Activated CD4-positive, alpha-beta memory T cell treated with anti-CD3 and anti-CD28 coated beads, Interleukin-2, amount 10 ng/mL, durations not matched to agents 7 days and 5 days (primary cell): ENCODE measurements at places on chromosomes 7 and 10.

DNA sequence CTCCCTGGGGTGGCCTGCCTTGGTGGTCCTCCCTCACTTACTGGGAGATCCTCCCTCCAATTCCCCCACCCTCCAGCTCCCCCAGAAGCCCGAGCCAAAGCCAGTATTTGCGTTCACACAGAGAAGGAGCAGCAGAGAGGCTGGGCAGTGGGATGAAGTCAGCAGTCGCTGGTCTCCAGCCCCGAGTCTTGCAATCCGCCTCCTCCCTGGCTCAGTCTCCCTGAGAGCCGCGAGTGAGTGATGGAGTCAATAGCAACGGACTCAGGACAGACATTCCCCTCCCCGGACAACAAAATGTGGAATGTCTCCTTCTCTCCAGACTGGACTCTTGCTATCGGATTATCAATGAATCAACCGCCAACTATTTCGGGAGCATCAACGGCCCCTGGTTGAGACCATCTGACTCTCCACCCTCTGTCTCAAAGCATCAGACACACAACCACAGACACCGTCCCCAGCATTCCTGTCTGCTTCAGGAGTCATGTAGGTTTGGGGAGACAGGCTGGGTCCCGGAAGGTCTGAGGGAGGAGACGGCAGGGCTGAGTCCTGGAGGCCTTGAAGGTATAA lies 178.4 kb downstream of the SH3PXD2A start:
- DNase-seq: no peak
- no peaks in the 10 kb centered on the region for H3K36me3 ChIP-seq
- H3K27me3 ChIP-seq: no peaks in the 10 kb centered on the region
- no peak overlapping the region for H3K4me3 ChIP-seq

- H3K36me3 ChIP-seq: no peaks in the 10 kb centered on the region
- no peak overlapping the region for H3K4me3 ChIP-seq
- H3K27ac ChIP-seq: no peak overlapping the region
Observed at GRCh38 chr7:152521420-152522337, 85.9 kb upstream of the KMT2C start.

- peaks cover 6% of the 10 kb centered on the region for H3K27me3 ChIP-seq
- no peaks in the 10 kb centered on the region for H3K4me1 ChIP-seq
- no peak overlapping the region for H3K4me3 ChIP-seq
Observed at GRCh38 chr10:84095811-84096497, 43.4 kb upstream of the GHITM start.

GRCh38 chr10:124219062-124219461 lies 125.7 kb upstream of the CHST15 start:
- DNase-seq: no peak
- H3K4me3 ChIP-seq: no peak overlapping the region
- no peak overlapping the region for H3K27ac ChIP-seq
- no peaks in the 10 kb centered on the region for H3K36me3 ChIP-seq
- H3K27me3 ChIP-seq: peaks cover 3% of the 10 kb centered on the region
- H3K4me1 ChIP-seq: peaks cover 14% of the 10 kb centered on the region

- no peak overlapping the region for H3K27ac ChIP-seq
- H3K36me3 ChIP-seq: no peaks in the 10 kb centered on the region
- H3K4me1 ChIP-seq: no peaks in the 10 kb centered on the region
- H3K27me3 ChIP-seq: peaks cover 66% of the 10 kb centered on the region
Observed at GRCh38 chr10:23192712-23193434, 761 bp downstream of the PTF1A start.

GRCh38 chr10:34235164-34235832 lies 579.8 kb downstream of the PARD3 start:
- H3K4me1 ChIP-seq: no peaks in the 10 kb centered on the region
- no peak overlapping the region for H3K27ac ChIP-seq
- H3K27me3 ChIP-seq: peaks cover 3% of the 10 kb centered on the region
- H3K4me3 ChIP-seq: no peak overlapping the region
- no peaks in the 10 kb centered on the region for H3K36me3 ChIP-seq

GRCh38 chr7:90312745-90313144 lies 8.4 kb downstream of the FAM237B start:
- H3K4me3 ChIP-seq: no peak overlapping the region
- DNase-seq: no peak
- peaks cover 16% of the 10 kb centered on the region for H3K27me3 ChIP-seq
- no peaks in the 10 kb centered on the region for H3K4me1 ChIP-seq

GRCh38 chr10:95308389-95309302 lies 17.8 kb upstream of the PDLIM1 start:
- H3K27ac ChIP-seq: no peak overlapping the region
- H3K4me1 ChIP-seq: peaks cover 19% of the 10 kb centered on the region
- no peaks in the 10 kb centered on the region for H3K36me3 ChIP-seq
- DNase-seq: no peak
- peaks cover 16% of the 10 kb centered on the region for H3K27me3 ChIP-seq
- no peak overlapping the region for H3K4me3 ChIP-seq

- H3K36me3 ChIP-seq: no peaks in the 10 kb centered on the region
- H3K27ac ChIP-seq: peak overlapping the region; percentile 65
- DNase-seq: peak; percentile 52
- no peak overlapping the region for H3K4me3 ChIP-seq
Observed at GRCh38 chr10:132255489-132256344, 52.0 kb downstream of the STK32C start.

GRCh38 chr7:81707966-81708365 lies 61.9 kb downstream of the HGF start:
- H3K36me3 ChIP-seq: no peaks in the 10 kb centered on the region
- no peaks in the 10 kb centered on the region for H3K4me1 ChIP-seq
- no peak for DNase-seq
- no peak overlapping the region for H3K4me3 ChIP-seq

DNA sequence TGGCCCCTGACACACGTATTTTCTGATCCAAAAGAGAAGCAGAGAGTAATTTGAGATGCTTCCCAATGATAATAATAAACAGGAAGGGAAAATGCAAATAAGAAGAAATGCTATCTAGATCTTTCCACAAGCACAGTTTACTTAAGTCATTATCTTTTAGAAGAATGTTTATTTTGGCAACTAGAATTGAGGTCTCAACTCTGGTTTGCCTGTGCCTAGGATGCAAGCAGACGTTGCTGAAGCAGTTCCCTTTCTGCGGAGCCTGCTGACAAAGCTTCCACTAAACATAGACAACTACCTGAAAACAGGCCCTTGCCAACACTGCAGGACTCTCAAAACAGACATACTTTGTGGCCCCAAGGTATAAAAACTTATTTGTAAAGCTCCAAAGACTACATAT lies 315.8 kb upstream of the POM121L12 start:
- H3K4me3 ChIP-seq: no peak overlapping the region
- no peaks in the 10 kb centered on the region for H3K4me1 ChIP-seq
- no peak overlapping the region for H3K27ac ChIP-seq
- H3K36me3 ChIP-seq: no peaks in the 10 kb centered on the region
- H3K27me3 ChIP-seq: no peaks in the 10 kb centered on the region

- DNase-seq: no peak
- peaks cover 5% of the 10 kb centered on the region for H3K36me3 ChIP-seq
- no peak overlapping the region for H3K27ac ChIP-seq
Observed at GRCh38 chr7:104149822-104150221, 58.0 kb downstream of the ORC5 start.
